Central memory CD8-positive, alpha-beta T cell (primary cell): ENCODE measurements at places on chromosomes 16 and 17.

GRCh38 chr16:1010815-1011214 lies 29.2 kb downstream of the SOX8 start:
- peaks cover 29% of the 10 kb centered on the region for H3K27me3 ChIP-seq
- H3K27ac ChIP-seq: no peak overlapping the region
- peaks cover 4% of the 10 kb centered on the region for H3K36me3 ChIP-seq
- H3K4me1 ChIP-seq: no peaks in the 10 kb centered on the region

- no peak overlapping the region for H3K27ac ChIP-seq
- H3K4me3 ChIP-seq: no peak overlapping the region
- DNase-seq: no peak
- no peaks in the 10 kb centered on the region for H3K27me3 ChIP-seq
- no peaks in the 10 kb centered on the region for H3K4me1 ChIP-seq
- H3K36me3 ChIP-seq: no peaks in the 10 kb centered on the region
Observed at GRCh38 chr17:53336281-53336680, 486.4 kb upstream of the KIF2B start.

- no peak overlapping the region for H3K27ac ChIP-seq
- H3K4me3 ChIP-seq: no peak overlapping the region
- H3K27me3 ChIP-seq: no peaks in the 10 kb centered on the region
- no peak for DNase-seq
- no peaks in the 10 kb centered on the region for H3K36me3 ChIP-seq
Observed at GRCh38 chr17:80428363-80428762, 13.4 kb downstream of the ENDOV start.

DNA sequence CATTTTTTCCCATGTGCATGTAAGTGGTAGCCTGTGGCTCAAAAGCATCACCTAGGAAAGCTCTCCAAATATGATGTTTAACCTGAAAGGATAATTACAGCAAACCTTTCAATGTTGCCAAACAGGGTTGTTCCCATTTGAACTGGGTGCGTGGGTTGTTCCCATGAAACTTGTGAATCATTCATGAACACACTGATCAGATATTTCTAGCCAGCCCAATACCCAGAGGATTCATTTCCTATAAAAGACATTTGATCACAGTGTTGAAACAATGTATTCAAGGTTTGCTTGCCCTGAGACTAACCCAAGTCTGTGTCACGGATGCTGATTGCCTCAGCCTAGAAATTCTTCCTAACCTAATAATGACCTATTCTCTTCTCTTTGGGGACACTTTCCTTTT lies 12.9 kb downstream of the KRT39 start:
- no peaks in the 10 kb centered on the region for H3K4me1 ChIP-seq
- H3K27me3 ChIP-seq: peaks cover 74% of the 10 kb centered on the region

GRCh38 chr17:76940295-76940694 lies 72.1 kb downstream of the MGAT5B start:
- no peak overlapping the region for H3K27ac ChIP-seq
- no peaks in the 10 kb centered on the region for H3K36me3 ChIP-seq
- no peak for DNase-seq
- H3K27me3 ChIP-seq: no peaks in the 10 kb centered on the region
- no peak overlapping the region for H3K4me3 ChIP-seq

- no peak for DNase-seq
- H3K36me3 ChIP-seq: peaks cover 2% of the 10 kb centered on the region
- H3K27me3 ChIP-seq: peaks cover 53% of the 10 kb centered on the region
- no peak overlapping the region for H3K27ac ChIP-seq
- peaks cover 1% of the 10 kb centered on the region for H3K4me1 ChIP-seq
Observed at GRCh38 chr16:2956579-2956956, 7.5 kb upstream of the KREMEN2 start.
